ENCODE measurements at places on chromosomes 12 and 14.

GRCh38 chr12:132153501-132154340 is 9.5 kb downstream of the NOC4L start:
- ATAC-seq, result peak; percentile 88

DNA sequence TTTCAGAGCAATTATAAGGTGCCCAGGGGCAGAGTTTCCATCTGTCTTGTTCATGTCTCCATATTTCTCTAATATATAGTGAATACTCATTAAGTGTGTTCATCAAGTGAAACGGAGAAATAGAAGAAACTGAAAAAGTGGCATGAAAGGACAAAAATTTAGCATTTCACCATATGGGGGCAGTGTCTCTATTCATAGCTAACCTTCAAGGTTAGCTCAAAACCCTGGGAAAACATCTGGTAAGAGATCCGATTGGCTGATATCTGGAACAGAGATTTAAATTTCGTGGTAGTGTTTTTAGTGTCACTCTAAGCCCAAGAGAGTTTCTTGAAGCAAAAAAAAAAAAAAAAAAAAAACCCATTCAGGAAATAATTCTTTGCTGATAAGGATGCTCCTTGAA is 367.5 kb downstream of the DAD1 start:
- ATAC-seq, result no peak

- ATAC-seq, result peak; percentile 63
Observed at GRCh38 chr12:57836442-57837375, 9.8 kb downstream of the CTDSP2 start.

GRCh38 chr12:2248087-2248900 is 195.5 kb downstream of the CACNA1C start:
- ATAC-seq, result peak; percentile 80

GRCh38 chr14:34235643-34236300 is 226.3 kb downstream of the SPTSSA start:
- ATAC-seq, result peak; percentile 79

DNA sequence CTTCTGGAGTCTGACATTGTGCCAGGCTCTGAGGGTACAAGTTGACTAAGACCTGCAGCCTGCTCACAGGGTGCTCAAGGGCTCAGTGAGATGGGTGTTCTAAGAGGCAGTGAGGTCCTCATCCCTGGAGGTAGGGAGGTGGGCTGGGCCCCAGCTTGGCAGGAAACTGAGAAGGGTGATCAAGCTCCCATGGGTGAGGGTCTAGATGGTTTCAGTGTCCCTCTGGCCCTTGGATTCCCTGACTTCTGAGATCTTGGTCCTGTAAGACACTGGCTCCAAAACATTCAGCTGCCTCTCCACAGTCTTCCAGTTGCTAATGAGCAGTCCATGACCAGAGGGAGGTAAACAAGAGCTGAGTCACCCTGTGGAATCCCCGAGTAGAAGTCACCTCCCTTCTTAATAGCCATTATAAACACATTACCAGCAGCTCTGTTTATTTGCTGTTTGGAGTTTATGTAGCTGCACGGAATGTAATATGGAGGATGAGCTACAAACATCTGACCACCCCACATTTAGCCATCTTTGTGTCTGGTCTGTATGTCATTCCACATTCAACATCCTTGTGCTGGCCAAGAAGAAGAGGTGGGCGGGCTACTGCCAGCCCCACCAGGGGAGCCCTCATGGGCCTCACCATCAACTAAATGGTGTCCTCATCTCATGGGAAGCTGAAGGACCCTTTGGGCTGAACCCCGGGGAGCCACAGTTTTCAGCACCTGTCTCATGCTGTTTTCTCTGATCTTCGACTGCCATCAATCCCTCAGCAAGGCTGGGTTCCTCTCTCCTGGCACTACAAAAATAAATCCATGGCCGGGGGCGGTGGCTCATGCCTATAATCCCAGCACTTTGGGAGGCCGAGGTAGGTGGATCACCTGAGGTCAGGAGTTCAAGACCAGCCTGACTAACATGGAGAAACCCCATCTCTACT is 37.2 kb upstream of the BDKRB2 start:
- peak; percentile 56 for ATAC-seq

DNA sequence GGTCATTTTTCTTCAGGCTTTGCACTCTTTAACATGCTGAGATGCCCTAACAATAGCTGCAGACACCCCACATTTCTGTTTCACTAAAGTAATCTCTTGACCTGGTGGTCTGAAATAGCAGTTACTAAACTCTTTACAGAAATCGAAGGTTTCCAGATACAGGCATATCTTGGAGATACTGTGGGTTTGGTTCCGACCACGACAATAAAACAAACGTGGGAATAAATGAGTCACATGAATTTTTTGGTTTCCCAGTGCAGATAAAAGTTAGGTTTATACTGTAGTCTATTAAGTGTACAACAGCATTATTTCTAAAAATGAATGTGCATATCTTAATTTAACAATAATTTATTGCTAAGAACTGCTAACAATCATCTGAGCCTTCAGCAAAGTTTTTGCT is 208.7 kb downstream of the EGLN3 start:
- ATAC-seq, result no peak

- no peak for ATAC-seq
Observed at GRCh38 chr14:50736932-50737419, 68.9 kb upstream of the SAV1 start.

DNA sequence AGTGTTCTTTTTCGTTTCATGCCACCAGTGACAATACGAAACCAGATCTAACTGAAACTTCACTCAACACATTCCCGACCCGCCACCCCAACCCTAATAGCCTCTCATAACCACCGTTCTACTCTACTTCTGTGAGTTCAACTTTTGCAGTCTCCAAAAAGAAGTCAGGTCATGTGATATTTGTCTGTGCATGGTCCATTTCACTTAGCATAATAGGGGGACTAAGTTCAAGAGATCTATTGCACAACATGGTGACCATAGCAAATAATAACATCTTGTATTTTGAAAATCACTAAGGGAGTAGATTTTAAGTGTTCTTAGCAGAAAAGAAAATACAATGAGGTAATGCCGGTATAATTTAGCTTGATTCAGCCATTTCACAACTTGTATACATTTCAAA is 376.4 kb downstream of the DIO2 start:
- no peak for ATAC-seq

DNA sequence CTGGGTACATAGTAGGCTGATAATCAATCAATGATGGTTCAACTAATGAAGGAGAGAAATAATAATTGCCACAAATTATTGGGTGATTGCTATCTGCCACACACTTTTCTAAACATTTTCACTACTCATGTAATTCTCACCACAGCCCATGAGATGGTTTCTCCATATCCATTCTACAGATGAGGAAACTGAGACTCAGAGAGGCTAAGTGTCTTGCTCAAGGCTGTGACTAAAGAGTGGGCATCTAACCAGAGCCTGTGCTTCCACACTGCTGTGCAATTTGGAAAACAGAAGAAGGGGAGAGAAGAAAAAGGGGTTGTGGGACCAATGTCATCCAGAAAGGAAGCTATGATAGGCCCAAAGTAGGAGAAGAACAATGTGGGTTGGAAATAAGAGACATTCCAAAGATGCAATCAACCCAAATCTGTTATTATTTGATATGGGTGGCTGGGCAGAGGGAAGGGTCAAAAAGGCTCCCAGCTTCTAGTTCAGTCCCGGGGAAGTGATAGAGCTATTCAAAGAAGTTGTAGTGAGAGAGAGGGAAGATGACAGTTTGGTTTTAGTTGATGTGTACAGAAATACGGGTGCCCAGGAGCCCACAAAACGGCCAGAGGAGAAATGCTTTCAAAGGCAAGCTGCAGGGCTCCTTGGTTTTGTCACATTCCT is 483 bp upstream of the NR1H4 start:
- no peak for ATAC-seq

GRCh38 chr14:73244541-73245290 is 7.4 kb downstream of the PAPLN start:
- no peak for ATAC-seq

GRCh38 chr14:57493467-57494181 is at the start of gene CCDC198:
TSS of gene CCDC198 (minus strand) at chr14:57493857. CDS start at chr14:57493715, 142 bp downstream.
- ATAC-seq, result no peak

DNA sequence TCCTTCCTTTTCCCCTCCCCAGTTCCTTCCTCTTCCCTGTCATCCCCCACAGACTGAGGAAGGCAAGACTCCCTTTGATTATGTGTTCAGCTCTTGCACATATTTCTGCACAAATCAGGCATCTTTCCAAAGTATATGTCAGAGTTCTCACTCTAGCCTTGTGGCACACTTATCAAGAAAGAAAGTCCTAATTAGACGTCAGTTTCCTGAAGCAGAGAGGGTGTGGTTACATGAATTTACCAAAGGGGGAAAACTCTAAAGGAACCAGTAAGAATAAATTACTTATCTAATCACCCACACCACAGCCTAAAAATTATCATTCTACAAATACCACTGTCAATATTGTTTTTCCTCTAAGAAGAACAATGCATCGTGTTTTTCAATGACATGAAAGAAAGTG is 120.7 kb upstream of the GRIP1 start:
- ATAC-seq, result no peak

Data from gastroesophageal sphincter (tissue), 4 donors.